ENCODE measurements at places on chromosomes 6 and 20.

GRCh38 chr6:162539321-162539720 is 188.2 kb downstream of the PRKN start:
- no peak for DNase-seq

DNA sequence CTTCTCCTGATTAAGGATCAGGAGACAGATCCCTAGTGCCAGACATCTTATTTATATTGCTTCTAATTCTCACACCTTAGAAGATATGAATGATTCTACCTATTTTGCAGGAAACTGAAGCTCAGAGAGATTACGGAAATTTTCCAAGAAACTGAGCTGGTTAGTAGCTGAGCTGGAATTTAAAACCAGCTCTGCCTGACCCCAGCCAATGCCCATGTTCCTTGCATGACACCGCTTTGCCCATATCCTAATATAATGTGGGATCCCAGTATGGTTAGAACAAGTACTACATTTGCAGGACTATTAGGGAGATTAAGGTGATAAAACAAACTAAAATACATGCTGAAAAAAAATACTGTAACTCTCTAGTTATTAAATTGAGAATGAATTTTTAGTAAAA is 1.9 kb downstream of the TMEM30A start:
- no peak for DNase-seq

- DNase-seq = no peak
Measured at GRCh38 chr6:25007269-25007699, 71.5 kb upstream of the RIPOR2 start.

DNA sequence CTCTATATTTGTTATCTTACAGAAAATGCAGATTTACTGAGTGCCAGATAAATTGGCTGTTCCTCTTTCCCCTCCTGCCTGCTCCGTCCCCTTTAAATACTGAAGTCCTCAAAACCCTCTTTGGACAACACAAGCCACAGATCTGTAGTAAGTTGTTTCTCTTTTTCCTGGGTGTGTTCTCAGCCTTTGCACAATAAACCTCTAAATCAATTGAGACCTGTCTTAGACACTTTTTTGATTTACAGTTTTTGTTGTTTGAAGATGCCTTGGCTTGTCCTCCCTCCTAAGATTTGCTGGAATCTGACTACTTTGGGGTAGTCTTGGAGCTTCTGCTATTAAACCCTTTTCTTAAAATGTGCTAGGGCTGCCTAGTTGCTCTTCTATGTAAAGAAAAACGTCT is 60.9 kb upstream of the EIF2S2 start:
- no peak for DNase-seq

GRCh38 chr6:96505363-96505762 is 16.2 kb upstream of the UFL1 start:
- DNase-seq = no peak

DNA sequence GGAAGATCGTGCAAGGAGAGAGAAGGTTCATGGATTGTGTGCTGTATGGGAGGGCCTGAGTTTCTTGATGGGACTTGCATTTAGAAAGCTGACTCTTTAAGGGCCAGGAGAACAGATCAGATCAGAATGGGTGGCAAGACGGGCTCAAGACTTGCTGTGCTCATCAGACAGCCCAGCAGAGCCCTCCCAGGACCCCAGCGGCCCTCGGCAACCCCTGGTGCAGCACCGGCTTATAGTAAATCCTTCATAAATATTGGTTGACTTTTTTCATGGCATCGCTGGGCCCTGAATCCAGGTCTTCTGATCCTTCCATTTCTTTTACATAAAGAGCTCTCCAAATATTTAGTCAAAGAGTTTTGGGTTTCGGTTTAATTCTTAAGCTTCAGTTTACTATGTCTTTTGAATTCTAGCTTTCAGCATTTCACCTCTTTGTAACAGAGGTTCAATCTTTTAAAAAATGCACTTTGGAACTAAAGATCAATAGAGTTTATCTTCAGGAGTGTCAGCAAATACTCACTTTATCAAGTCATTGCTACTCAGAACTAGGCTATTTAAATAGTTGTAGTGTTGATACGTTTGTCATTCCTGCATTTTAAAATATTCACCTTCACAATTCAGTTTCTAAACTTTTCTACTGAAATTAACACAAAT is 205.6 kb downstream of the ZDHHC14 start:
- DNase-seq = no peak

DNA sequence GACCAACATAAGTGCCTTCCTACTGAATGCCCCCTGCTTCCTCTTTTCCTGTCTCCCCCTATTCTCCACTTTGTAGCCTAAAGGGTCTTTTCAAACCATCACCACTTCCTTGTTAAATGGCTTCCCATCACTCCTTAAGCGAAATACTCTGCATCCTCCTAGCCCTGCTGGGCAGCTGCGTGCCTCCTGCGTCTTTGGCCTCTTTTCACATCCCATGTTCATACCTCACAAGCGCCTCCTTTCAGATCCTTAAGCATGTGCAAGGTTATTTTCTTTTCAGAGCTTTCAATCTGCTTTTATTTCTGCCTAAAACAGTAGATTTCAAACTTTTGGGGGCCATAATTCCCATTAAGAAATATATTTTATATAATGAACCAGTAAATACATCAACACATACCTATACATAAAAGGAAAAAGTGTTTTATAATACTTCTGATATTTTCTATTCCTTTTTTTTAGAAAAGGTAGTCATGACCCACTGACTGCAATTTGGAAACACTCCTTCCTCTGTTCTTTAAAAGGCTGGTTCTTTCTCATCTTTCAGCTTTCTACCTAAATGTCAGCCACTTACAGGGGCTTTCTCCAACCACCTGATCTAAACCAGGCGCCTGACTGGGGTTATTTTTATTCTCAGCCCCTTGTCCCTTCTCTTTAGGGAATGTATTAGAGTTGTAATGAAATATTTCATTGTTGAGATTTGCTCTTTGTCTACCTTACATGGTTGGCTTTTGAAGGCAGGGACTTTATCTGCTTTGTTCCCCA is 84.1 kb downstream of the PRDM1 start:
- DNase-seq = no peak

DNA sequence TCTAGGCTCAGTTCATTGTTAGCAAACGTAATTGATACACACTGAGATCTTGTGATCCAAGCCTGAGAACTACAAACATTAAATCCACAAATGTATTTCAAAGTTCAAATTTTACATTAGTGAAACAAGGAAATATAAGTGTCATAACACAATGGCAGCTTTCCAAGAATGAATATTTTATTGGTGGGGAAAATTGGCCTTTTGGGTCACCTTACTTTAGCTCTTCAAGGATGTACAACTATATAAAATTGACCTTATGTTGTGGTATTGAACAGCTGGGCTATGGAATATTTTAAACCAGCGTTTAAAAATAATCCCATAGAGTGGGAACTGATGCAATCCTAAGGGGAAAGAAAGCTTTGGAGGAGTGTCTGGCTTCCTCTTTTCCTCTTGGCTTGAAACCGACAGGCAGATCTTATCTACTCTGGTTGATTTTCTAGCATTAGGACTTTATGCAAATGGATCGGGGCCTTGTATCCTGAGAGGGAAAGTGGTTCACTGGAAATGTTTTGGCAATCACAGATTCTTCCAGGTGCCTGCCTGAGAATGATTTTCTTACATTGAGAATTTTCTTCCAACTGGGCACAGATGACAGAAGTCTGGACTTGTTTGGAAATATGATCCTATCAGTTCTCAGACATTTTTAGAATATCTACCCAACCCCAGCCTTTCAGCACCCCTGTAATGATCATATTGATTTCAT is 184.8 kb upstream of the ECI2 start:
- DNase-seq = no peak

GRCh38 chr6:149464411-149464810 is 20.4 kb downstream of the ZC3H12D start:
- DNase-seq = no peak

- no peak for DNase-seq
Measured at GRCh38 chr6:139534472-139535115, 160.1 kb upstream of the CITED2 start.

DNA sequence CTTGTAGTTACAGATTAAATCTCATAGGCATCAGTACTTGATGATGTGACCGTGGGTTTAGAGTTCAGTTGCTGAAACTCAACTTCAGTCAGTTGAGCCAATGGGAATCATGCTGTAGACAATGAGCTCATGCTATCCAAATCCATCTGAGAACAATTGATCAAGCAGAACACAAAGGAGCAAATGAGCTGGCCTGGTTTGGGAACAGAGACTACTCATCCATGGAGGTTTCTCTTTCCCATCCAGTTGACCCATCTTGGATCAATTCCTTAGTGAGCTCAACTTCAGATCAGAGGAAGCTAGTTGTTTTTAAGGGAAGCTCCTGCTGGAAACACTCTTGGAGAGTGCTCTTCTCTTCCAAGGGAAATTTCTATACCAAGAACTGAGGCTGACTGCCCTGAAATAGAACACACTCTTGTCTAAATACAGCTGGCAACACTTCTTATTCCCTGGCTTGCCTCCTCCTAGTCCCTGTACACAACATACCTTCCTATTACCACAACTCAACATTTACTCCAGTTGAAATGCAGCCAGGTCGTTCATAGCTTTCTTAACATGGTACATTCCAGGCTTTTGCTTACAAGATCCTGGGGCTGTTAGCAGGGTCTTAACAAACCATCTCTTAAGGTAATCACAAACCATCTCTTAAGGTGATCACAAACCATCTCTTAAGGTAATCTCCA is 203.9 kb upstream of the PRDM1 start:
- DNase-seq = no peak

DNA sequence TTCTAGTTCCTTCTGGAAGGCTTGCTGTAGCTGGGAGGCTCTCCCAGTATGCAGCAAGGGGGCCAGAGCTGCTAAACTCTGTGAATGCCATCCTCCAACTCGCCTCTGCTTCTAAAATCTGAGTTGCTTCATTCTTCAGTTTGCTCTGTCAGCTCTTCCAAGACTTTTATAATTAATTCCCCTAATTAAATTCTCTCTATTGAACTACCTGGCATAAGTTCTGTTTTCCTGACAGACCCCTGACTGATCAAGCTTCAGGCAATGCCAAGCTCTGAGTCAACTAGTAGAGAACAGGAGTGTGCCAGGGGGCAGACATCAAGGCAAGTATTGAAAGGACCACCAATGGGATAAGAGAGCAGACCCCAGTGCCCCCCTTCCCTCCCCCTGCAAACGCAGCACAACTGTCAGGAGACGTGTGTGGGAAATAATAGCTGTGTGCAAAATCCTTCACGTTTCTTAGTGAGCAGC is 109.3 kb upstream of the TAB2 start:
- DNase-seq = no peak

GRCh38 chr6:168310403-168310802 is 9.2 kb downstream of the DACT2 start:
- DNase-seq = no peak

GRCh38 chr6:111576291-111576690 is 29.4 kb downstream of the TRAF3IP2 start:
- no peak for DNase-seq

- no peak for DNase-seq
Measured at GRCh38 chr6:43724914-43725642, 37.5 kb upstream of the MRPS18A start.

- no peak for DNase-seq
Measured at GRCh38 chr6:43097098-43097489, 21.0 kb downstream of the PTK7 start.

DNA sequence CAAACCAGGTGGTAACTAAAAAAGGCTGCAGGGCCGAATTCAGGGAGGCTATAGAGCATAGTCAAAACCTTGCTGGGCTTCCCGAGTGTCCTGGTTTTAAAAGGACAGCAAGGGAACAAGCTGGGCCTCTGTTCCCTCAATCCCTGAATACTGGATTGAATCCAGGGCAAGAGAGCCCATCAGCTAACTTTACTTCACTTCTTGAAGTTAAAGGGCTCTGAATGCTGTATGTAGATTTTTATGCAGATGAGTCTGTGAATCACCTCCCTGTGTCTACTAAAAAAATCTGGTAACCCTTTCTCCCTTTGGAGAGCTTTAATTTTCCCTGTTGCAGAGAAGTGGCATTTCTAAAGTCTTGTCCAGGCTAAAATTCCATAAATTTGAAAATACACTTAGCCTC is 29.5 kb downstream of the LYRM4 start:
- DNase-seq = no peak

- DNase-seq = no peak
Measured at GRCh38 chr20:63026582-63027165, 19.9 kb upstream of the BHLHE23 start.

GRCh38 chr20:38350879-38351775 is 4.8 kb downstream of the LBP start:
- no peak for DNase-seq

DNA sequence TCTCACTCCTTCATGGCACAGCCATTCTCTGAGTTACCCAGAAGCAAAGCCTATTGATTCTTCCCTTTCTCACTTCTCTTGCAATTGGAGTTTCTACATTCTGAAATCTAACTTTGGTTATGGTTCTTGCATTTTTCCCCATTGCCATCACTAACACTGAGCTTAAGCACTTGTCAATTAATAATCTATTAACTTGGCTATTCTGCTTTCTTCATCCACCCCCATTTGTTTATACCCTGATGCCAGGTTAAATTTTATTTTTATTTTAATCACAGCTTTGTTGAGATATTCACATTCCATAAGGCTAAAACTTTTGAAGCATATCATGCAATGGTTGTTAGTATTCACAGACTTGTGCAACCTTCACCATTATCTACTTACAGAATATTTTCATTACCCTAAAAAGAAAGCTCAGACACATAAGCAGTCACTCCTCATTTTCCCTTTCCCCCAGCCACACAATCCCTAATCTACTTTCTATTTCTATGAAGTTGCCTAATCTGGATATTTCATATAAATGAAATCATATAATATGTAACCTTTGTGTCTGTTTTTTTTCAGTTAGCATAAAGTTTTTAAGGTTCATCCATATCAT is 222.3 kb downstream of the UBE3D start:
- DNase-seq = no peak

GRCh38 chr6:37871616-37872372 is 52.3 kb downstream of the ZFAND3 start:
- no peak for DNase-seq

GRCh38 chr6:168225471-168225911 is 94.1 kb downstream of the DACT2 start:
- DNase-seq = no peak

DNA sequence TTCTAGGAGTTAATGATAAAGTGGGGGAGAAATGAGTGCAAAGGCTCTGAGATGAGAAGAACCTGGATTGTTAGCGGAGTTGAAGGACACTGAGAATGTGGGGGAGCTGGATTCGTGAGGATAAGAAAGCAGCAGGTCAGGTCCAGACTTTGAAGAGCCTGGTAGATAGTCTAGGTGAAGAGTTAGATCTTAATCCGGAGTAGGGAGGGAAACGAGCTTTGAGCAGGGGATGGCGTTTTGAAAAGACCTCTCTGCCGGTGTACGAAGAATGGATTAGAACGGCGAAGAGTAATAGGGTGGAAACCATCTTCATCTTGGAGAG is 487 bp upstream of the PHF20 start:
- DNase-seq = no peak

DNA sequence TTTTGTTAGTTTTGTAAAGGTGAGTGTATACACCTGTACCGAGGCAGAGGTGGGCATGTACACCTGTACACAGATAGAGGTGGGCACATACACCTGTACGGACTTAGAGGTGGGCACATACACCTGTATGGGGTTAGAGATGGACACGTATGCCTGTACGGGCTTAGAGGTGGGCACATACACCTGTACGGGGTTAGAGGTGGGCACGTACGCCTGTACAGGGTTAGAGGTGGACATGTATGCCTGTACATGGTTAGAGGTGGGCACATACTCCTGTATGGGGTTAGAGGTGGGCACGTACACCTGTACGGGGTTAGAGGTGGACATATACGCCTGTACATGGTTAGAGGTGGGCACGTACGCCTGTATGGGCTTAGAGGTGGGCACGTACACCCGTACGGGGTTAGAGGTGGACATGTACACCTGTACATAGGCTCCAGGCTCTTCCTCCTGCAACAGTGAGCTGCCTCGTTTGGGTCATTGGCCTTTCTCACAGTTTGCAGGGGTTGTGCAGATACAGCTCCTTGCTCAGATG is 63.7 kb downstream of the PHACTR3 start:
- DNase-seq = no peak
